Stimulated activated CD4-positive, alpha-beta T cell treated with anti-CD3 and anti-CD28 coated beads, Interleukin-15, amount 100 ng/mL, for 1 hour (primary cell): ENCODE measurements at places on chromosomes 4 and X.

- no peak for DNase-seq
Observed at GRCh38 chrX:25048178-25048577, 32.4 kb upstream of the ARX start.

- peak; percentile 35 for DNase-seq
Observed at GRCh38 chr4:24472514-24473308, 111.6 kb downstream of the DHX15 start.

DNA sequence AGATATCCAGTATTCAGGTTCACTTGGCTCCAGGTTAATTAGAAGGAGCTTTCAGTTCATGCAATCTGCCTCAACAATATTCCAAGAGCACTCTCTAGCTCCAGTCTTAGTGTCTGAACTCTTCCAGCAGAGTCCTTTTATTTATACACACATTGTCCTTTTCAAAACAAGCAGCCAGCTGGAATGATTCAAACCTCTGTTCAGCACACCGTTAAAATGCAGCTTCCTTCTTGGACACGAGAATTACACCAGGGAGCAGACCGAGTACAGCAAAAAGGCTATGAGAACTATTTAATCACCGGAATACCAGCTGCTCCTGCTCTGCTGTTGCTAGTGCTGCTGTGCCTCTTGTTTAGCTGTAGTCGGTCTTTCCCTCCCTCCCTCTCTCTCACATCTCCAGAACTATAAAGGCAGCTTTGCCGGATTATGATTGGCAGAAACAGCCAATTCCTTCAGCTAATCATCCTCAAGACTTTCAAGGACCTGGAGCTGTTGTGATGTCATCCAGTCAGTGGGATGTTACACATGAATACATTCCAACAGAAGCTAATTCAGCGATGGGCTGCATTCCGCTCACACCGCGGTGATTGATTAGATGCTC lies at the start of gene NDST4:
Gene NDST4, minus strand, starts transcription at position 115 of the 601 bp plus-strand sequence. CDS start 36,584 bp downstream, outside the sequence.
- no peak for DNase-seq

DNA sequence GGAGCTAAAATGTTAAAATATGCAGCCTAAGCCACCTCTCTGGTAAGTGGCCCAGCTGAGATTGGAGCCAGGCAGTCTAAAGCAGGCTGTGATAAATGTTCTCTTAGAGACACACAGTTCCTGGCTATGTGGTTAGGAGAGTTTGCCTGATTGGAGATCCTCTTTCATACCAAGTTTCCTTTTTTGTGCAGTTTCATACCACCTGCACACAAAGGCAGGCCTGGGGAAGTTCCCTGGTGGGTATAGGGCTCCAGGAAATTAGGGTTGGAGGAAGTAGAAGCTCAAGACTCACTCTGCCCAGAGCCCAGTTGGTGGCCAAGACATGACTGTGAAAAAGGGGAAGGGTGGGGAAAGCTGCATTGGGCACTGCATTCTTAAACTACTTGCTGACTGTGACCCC lies 16.9 kb downstream of the CYBB start:
- no peak for DNase-seq

DNA sequence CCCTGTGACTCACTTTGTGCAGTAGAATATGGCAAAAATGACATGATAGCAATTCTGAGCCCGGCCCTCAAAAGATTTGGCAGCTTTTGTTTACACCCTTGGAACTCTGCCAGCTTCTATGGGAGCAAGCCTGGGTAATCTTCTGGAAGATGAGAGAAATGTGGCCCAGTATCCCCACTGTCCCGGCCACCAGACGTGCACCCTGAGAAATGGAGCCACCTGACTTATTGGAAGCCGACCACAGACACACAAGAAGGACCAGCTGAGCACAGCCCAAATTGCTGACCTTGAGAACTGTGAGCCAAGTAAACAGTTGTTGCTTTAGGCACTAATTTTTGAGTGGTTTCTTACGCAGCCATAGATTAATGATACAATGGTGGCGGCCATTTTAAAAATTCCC lies 197.0 kb downstream of the STIM2 start:
- no peak for DNase-seq

DNA sequence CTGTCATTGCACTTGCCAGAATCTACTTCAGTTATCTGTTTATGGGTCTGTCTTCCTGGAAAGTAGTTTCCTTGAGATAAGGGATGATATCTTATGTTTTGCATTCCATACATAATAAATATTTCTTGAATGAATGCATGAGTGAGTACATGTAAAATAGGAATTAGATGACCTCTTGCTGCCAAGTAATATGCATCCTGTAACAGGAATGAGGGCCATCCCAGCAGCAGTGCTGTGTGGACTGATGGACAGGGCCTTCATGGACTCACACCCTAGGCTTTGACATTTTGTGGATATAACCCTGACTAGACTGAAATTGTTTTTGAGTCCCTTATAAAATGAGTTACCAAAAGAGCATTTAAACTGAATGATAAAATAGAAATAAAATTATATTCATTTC lies 77.2 kb upstream of the NEIL3 start:
- DNase-seq, result no peak

GRCh38 chr4:10183462-10183861 lies 66.9 kb upstream of the WDR1 start:
- no peak for DNase-seq

DNA sequence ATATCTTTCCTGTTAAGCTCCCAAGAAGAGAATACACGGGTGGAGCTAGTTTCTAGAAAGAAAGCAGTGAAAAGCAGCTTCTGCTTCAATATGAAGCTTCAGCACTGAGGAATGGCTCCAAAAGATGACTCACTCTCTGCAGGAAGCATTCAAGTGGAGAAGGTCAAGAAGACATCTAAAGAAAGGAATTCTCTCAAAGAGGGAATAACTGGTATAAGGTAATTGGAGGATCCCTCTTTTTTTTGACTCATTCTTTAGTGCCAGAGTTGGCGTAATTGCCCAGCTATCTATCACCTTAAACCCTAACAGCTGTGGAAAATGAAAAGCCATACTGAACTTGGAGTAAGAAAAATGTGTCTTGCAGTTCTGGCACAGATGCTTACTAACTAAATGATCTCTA lies 3.5 kb downstream of the EDA2R start:
- no peak for DNase-seq

- no peak for DNase-seq
Observed at GRCh38 chr4:145840162-145840768, 98.4 kb downstream of the ZNF827 start.
